T-helper 9 cell (primary cell): ENCODE measurements at places on chromosomes 6 and 20.

GRCh38 chr6:166112580-166112979 lies 55.1 kb downstream of the TBXT start:
- DNase-seq: no peak

- DNase-seq: no peak
Observed at GRCh38 chr6:20791944-20792343, 257.7 kb downstream of the CDKAL1 start.

DNA sequence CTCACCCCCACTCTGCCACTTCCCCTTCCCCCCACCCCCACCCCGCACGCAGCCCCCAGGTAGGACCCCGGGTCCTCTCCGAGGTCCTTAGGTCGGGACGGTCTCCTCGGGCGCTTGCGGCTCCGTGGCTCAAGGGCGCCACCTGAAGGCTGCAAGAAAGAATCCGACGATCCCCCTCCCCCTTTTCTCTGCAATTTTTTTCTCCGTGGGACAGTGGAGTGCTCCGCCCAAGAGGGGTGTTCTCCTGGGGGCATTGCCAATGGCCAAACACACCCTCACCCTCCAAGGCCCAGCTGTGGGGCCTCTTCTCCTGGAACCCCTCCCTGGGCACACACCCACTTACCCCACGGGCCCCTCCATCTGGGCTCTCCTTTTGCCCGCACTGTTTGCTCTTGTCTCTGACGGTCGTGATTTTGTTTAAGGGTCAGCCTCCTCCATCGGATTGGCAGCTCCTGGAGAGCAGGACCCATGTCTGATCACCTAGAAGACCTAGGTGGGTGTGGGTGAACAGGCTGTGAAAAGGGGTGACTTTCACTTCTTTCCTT lies 1.1 kb upstream of the TMEM74B start:
- DNase-seq: peak; percentile 12

GRCh38 chr6:42292004-42292740 lies 74.5 kb upstream of the MRPS10 start:
- no peak for DNase-seq

DNA sequence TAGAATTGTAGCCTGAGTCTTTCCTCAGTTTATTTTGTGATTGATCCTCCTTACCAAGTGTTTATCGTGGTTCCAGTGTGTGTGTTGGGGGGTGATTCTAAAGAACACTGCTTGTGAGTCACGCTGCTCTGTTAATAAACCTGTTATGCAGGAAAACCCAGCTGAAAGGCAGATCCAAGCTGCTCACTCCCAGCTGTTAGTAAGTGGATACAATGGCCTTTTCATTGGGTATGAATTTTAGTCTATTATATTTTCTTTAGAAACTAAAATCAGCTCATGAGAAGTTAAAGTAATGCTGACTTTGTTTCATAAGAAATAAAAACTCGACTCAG lies 12.2 kb upstream of the DSTN start:
- no peak for DNase-seq

DNA sequence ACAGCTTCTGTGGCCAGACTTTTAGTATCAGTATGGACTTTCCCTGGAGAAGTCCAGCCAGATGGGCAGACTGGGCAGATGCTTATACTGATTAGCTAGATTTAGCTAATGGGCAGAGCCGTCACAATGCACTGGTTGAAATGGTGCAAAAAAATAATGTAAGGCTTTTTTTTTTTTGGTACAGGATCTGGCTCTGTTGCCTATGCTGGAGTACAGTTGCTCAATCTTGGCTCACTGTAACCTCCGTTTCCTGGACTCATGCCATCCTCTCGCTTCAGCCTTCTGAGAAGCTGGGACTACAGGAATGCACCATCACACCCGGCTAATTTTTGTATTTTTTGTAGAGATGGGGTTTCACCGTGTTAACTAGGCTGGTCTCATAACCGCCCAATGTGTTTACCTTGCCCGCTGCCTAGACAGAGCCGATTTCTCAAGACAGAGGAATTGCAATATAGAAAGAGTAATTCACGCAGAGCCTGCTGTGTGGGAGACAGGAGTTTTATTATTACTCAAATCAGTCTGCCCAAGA lies 16.4 kb upstream of the KIFC1 start:
- no peak for DNase-seq

GRCh38 chr20:37868851-37869333 lies 34.0 kb upstream of the VSTM2L start:
- no peak for DNase-seq

GRCh38 chr20:10179574-10180298 lies 38.9 kb upstream of the SNAP25 start:
- DNase-seq: no peak

- no peak for DNase-seq
Observed at GRCh38 chr6:143164565-143165105, 103.9 kb downstream of the AIG1 start.

- DNase-seq: no peak
Observed at GRCh38 chr6:111553580-111553979, 52.1 kb downstream of the TRAF3IP2 start.

GRCh38 chr6:131290955-131291354 lies 155.7 kb downstream of the AKAP7 start:
- DNase-seq: no peak

- DNase-seq: peak; percentile 72
Observed at GRCh38 chr6:6547110-6547879, 41.2 kb upstream of the LY86 start.
